CD4-positive, alpha-beta T cell treated with Interleukin-15 for 1 hour (primary cell): ENCODE measurements at places on chromosomes 3 and 15.

GRCh38 chr3:97576221-97576620, 188.3 kb upstream of the ARL6 start:
- DNase-seq = no peak

DNA sequence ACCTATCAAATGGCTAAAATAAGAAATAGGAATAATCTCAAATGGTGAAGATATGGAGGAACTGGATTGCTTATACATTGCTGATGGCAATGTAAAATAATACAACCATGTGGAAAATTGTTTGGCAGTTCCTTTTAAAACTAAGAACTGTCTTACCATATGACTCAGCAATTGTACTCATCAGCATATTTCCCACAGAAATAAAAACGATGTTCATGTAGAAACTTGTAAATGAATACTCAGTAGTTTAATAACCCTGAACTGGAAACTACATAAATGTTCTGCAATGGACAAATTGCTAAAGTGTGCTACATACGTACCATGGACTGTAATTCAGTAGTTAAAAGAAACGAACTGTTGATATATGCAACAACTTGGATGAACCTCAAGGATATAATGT, 253.9 kb upstream of the RBMS3 start:
- no peak for DNase-seq

- DNase-seq = no peak
Observed at GRCh38 chr3:41118461-41119390, 80.6 kb upstream of the CTNNB1 start.

DNA sequence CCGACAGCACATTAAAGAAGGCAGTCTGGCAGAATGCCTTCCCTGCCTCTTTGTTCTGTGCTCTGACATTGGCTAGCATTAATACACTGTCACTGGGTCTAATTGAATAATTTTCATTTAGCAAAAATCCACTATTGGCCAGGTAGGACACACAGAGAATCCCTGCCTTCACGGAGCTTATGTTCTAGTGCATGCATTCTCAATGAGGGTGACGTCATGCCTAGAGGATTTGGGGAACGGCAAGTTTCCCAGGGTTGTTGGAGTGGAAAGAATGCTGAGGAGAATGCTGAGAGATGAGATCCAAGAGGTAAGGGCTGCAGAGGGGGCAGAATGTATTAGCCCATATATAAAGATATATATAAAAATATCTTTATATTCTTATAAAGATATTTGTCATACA, 284.7 kb downstream of the ERC2 start:
- DNase-seq = no peak

GRCh38 chr3:126205717-126206655, 25.6 kb upstream of the ALDH1L1 start:
- DNase-seq = no peak

DNA sequence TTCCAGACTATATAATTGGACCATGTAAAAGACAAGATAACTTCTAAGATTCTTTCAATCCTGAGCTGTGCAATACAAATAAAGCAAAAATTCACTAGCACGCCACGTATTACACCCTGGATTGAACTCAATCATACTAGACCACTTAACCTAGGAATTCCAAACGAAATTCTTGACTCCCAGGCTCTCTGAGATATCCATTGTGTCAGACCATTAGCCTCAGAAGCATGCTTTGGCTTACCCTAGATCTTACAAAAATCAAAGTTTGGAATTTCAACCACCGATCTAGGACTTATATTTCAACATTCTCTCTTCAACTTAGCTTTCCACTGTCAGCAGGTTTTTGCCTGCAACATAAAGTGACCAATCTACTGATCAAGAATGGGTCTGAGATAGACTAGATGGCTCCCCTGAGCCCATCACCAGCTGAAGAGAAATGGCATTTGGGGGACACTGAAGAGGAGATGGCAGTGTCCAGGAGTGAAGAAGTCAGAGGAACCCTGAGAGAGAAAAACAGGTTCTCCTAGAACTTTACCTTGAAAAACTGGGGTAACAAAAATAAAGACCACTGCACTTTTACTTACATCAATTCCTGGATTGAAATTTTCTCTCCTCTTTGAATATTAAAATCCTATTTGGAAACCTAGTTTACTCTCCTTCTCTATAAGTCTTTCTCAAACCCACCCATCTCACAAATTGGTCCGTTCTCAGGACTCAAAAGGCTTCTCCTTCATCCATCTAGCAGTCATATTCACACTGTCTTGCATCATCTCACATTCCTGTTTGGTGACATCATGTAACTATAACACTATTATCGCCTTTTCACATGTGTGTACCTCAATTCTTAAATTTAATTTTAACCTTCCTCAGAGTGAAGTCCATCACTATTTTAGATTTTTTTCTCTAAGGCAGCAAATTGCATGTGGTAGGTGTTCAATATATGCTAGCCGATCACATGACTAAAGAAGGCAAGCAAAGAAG, 18.5 kb downstream of the CPNE4 start:
- no peak for DNase-seq

- DNase-seq = no peak
Observed at GRCh38 chr15:82554351-82554750, 14.1 kb upstream of the RPS17 start.

- no peak for DNase-seq
Observed at GRCh38 chr3:159944781-159945180, 43.9 kb upstream of the IL12A start.

- DNase-seq = no peak
Observed at GRCh38 chr15:52462806-52463360, 65.8 kb downstream of the MYO5A start.

- no peak for DNase-seq
Observed at GRCh38 chr3:171768281-171768900, 41.9 kb downstream of the PLD1 start.

GRCh38 chr15:94494732-94495131, 263.4 kb downstream of the MCTP2 start:
- no peak for DNase-seq

DNA sequence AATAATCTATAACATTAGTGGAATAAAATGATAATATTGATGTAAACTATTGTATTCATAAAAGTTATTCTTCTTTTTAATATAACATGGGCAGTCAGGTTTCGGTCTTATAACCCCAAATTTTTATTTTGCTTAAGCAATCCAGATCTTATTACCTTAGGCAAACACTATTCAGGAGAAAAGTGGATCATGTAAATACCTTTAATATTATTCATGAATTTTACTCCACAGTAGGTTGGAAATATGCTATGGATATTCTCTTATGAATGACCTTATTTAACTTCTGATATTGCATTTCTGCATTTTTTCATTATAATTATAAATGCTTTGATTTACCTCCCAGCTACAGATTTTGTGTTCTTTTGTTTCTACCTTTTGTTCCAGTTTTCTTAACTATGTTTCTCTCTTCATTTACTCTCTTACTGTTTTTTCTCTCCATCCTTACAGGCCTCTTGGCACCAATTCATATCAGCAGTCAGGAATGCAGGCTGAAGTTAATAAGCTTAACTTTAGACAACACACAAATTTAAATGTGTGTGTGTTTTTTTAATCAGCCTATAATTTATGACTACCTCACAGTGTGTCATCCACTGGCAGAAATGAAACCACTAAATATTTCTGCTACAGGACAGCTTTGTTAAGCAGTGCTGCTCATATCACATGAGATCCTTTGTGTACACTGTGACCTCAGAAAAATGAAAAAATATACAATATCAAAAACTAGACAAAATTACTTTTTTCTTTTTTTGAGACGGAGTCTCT, 111.0 kb downstream of the NSUN3 start:
- no peak for DNase-seq

DNA sequence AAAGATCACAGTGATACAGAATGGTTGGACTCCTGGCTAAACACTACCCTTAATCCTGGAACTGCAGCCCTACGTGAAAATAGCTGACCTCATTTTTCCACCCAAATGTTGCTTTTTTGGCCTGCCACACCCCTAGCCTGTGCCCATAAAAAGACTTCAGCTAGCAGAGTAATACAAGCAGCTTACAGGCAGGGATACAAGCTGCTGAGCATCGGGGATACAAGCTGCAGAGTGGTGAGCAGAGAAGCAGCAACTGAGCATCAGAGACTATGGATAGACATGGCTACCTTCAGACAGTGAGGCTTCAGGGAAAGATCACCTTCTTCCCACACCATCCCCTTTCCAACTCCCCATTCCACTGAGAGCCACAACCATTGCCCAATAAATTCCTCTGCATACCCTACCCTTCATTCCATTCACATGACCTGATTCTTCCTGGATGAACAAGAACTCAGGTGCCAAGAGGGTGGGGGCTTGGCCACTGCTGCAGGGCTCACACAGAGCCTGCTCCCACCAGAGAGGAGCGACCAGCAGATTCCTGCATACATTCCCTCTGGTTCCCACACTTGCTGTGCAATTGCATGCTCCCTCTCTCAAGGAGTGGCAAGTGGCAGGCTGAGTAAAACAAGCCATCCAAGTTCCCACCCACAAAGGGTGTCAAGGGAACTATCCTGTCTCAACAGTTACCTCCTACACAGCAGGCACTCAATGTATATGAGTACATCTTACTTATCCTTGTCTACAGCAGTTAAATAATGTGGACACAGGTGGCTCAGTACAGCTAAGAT, 217.5 kb downstream of the ALCAM start:
- DNase-seq = no peak

DNA sequence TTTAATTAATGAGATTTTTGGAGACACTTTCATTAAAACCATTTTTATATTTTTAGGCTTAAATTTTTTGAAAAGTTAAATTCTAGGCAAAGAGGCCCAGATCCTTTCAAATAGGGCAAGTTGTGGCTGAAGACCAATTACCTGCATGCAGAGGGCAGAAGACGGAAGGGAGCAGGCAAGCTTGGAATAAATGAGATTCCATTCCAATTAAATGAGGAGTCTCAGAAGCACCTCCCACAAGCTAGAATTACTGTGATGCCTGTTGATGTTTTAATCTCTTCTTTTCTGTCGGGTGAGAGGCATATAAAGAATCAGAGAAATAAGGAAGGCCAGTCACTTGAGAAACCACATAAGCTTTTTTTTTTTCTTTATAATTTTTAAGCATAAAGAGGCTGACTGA, 46.8 kb downstream of the KBTBD8 start:
- no peak for DNase-seq

DNA sequence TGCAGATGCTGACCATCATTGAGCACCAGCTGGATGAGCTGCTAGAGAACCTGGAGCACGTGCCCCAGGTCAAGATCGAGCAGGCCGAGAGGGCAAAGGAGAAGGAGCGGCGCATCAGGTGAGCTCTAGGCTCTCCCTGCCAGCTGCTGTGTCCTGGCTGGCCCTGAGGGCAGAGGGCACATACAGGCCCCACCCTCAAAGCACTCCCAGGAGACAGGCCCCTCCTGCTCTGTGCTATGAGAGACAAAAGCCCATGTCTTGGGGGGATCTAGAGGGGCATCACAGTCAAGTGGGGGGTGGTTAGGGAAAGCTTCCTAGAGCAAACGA, 39.5 kb downstream of the CFAP100 start:
- DNase-seq = no peak

DNA sequence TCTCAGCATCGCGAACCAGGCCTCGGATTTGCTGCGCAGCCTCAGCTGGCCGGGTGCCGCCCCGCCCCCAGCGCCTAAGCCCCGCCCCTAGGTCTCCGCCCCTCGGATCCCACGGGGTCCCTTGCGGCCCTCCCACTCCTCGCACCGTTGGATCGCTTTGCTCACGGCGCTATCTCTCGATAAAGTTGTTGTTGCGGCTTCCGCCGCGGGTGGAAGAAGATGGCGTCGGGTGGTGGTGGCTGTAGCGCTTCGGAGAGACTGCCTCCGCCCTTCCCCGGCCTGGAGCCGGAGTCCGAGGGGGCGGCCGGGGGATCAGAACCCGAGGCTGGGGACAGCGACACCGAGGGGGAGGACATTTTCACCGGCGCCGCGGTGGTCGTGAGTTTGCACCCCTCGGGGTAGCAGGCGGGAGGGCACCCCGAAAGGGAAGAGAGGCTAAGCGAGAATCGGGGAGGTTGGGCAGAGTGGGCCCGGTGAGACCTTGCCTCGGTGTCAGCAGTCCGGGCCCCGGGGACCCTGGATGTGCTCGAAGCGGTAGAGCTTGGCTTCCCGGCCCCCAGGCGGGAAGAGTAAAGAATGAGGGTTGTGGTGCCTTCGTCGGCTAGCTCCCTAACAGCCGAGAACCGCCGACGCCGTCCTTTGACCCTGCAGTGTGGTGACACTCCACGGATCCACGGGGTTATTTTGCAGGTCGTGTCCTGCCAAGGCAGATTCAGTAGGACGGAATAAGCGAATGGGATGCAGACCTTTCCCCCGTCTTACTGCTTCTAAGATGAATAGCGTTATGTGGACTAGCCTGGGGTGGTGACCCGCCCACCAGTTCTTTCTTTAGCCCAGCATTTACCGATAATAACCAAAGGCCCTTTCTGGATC, at the start of gene SNX1:
SNX1 (plus strand) TSS at position 188 of the 873 bp plus-strand sequence; CDS start at position 220, 32 bp downstream.
- DNase-seq = peak; percentile 95

DNA sequence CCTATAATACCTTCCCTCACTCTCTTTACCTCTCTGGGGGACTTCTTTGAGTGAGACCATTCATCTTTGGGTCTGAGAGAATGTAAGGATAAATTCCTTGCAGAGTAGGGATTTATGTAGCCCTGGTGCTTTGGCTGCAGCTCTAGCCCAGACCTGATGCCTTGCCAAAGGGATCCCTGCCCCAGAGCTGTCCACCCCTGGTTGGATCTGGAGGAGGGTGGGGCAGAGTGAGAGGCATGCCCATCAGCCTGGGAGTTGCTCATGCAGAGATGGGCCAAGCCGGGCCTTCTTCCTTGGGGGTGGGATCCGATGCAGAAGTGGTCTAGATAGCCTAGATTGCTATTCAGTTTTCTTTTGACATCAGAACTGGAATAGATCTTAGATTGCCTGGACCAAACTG, 31.5 kb downstream of the RTP1 start:
- no peak for DNase-seq

GRCh38 chr15:92848852-92849598, 51.1 kb upstream of the CHD2 start:
- DNase-seq = peak; percentile 68

DNA sequence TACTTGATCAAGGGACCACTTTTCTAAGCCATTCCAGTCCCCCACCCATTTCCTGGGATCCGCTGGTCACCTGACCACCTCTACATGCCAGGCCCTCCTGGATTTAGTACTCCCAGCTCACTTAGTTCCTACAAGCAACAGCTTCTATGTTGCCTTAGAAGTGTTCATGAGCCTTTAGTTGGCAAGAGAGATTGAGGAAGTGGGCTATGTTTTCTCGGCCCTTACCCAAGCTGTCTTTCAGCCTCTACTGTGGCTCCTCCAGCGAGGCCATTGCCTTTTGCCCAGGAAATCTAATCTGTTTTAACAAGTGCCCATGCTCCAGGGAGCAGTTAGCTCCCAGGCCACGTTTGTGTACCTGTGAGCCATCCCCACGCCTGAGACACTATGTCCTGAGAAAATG, 4.5 kb upstream of the PRKAR2A start:
- DNase-seq = no peak

- DNase-seq = peak; percentile 21
Observed at GRCh38 chr3:44323341-44323955, 15.1 kb upstream of the TCAIM start.

- DNase-seq = no peak
Observed at GRCh38 chr15:69272891-69273290, 25.8 kb upstream of the PAQR5 start.

DNA sequence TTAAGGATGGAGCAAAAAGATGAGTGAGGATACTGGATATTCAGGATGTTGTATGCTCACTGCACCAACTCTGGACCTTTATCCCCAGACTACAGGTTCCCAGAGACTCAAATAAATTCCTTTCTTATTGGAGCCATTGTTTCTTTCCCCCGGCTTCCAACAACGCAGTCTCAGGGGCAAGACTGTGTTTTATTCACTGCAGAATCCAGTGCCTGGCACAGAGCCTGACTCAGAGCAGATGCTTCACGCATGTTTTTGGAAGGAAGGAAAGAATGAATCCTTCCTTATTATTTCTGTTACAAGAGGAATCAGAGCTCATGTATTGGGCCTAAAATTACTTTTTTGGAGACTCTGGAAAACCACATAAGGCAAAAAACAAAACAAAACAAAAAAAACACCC, 96.0 kb upstream of the VGLL4 start:
- DNase-seq = no peak
